ENCODE measurements at places on chromosomes 7 and 10. TPM values are rescaled to one million over a fixed set of nuclear protein-coding genes. Genes with fewer than 3 reads are reported as not detected.

GRCh38 chr10:15603446-15604011 lies 116.2 kb downstream of the ITGA8 start:
- no peak for DNase-seq
- H3K4me3 ChIP-seq, result no peak overlapping the region
- no peak overlapping the region for H3K27ac ChIP-seq
- no peaks in the 10 kb centered on the region for H3K36me3 ChIP-seq
- no peaks in the 10 kb centered on the region for H3K4me1 ChIP-seq
- H3K27me3 ChIP-seq, result no peaks in the 10 kb centered on the region

- H3K4me1 ChIP-seq, result no peaks in the 10 kb centered on the region
- no peaks in the 10 kb centered on the region for H3K36me3 ChIP-seq
- H3K27me3 ChIP-seq, result no peaks in the 10 kb centered on the region
- DNase-seq, result no peak
- no peak overlapping the region for H3K27ac ChIP-seq
Measured at GRCh38 chr10:133471300-133472109, 17.8 kb downstream of the SCART1 start.

GRCh38 chr10:130351466-130352290 lies 215.5 kb downstream of the GLRX3 start:
- no peak overlapping the region for H3K27ac ChIP-seq
- H3K4me1 ChIP-seq, result no peaks in the 10 kb centered on the region
- H3K36me3 ChIP-seq, result no peaks in the 10 kb centered on the region
- H3K27me3 ChIP-seq, result no peaks in the 10 kb centered on the region
- no peak overlapping the region for H3K4me3 ChIP-seq

DNA sequence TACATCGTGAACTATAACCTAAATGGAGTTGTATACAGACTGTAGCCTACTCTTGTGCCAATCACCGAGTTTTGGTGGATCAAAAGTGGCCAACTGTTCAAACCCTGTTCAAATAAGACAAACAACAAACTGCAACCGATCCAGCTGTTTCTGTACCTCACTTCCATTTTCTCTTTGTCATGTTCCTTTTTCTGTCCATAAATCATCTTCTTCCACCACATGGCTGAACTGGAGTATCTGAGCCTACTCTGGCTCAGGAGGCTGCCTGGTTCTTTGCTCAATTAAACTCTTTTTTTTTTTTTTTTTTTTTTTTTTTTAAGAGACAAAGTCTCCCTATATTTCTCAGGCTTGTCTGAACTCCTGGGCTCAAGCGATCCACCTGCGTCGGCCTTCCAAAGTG lies 59.0 kb upstream of the NPVF start:
- no peak for DNase-seq
- no peaks in the 10 kb centered on the region for H3K27me3 ChIP-seq
- no peak overlapping the region for H3K27ac ChIP-seq
- H3K4me3 ChIP-seq, result no peak overlapping the region
- no peaks in the 10 kb centered on the region for H3K36me3 ChIP-seq

DNA sequence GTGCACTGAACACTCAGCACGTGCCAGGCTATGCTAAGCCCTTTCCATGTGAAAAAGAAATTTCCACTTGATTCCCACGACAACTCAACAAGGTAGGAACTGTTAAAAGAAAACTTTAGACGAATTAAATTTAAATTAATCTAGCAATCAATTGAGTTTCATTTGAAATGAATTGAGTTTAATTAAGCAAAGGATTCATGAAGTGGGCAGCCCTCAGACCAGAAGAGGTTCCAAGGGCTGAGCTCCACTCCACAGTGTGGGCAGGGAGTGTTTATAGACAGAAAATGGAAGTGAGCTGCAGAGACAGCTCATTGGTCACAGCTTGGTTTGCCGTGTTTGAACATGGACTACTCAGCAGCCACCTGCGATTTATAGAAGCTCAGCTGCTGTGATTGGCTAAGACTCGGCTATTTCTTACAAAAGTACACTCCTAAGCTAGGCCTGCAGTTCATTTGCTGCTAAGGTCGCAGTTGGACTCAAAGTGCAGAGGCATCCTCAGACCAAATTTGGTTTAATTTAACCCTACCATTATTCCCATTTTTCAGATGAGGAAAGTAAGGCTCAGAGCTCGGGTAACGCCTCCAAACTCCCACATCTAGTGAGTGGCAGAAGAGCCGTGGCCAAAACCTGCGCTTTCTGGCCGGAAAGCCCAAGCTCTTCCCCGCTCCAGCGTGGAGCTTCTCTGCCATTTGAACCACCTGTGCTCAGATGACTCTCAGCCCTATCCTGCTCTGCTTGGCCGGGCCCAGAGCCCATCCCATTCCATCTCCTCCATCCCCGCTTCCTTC lies 24.9 kb downstream of the CALML3 start:
- DNase-seq, result peak; percentile 43
- peaks cover 65% of the 10 kb centered on the region for H3K4me1 ChIP-seq
- H3K27ac ChIP-seq, result peak overlapping the region; percentile 80
- H3K27me3 ChIP-seq, result no peaks in the 10 kb centered on the region

DNA sequence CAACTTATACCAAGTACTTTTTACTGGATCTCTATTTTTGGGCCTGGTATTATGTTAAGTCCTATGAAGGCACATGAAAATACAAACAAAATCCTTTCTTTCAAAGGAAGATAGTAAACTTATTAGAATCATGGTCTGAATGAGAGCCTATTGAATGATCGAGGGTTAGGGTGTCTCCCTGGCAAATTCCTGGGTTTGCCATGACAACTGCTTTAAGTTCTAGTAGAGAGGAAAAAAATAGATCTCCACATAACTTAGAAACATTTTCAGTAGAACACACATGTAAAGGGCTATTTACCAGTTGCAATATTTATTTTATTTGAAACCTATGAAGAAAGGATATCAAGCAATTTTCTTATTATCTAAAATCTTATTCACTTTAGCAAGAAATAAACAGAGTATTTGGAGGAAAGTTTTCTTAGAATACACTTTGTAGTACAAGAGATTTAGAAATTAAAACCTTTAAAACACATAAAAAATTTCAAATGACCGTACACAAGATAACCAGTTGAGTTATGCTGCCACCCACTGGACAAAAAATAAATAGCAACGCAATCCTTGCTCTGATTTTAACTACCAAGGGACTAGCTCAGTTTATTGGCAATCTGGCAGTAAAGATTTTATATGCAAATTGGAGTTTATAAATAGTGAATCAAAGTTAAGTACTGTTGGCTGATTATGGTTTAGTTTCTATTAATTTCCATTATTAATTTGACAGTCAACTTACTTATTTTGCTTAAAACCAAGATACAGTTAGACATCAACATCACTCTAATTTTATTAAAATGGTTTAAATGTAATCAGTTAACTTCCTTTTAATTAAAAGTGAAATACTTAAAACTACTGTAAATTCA lies 33.9 kb downstream of the CACUL1 start:
- H3K4me3 ChIP-seq, result no peak overlapping the region
- no peaks in the 10 kb centered on the region for H3K36me3 ChIP-seq
- no peak overlapping the region for H3K27ac ChIP-seq
- DNase-seq, result no peak
- H3K4me1 ChIP-seq, result no peaks in the 10 kb centered on the region

GRCh38 chr10:29634105-29634504 lies 666 bp downstream of the SVIL start:
- no peaks in the 10 kb centered on the region for H3K4me1 ChIP-seq
- DNase-seq, result no peak
- peak overlapping the region; percentile 78 for H3K27ac ChIP-seq
- peak overlapping the region; percentile 38 for H3K4me3 ChIP-seq

The DMBT1 gene
- under 0.01 TPM for total RNA-seq

The CPVL gene
- total RNA-seq, result 22.5 TPM

The ALKBH4 gene
- total RNA-seq, result 26.7 TPM

The PON1 gene
- 0.16 TPM for total RNA-seq

The TBXAS1 gene
- total RNA-seq, result 22.4 TPM

The NACAD gene
- total RNA-seq, result 8.9 TPM

The MYH16 gene
- total RNA-seq, result not detected

Data from sigmoid colon (tissue), 7 donors.